Cardiac muscle cell (in vitro differentiated cells and primary cell): ENCODE measurements at places on chromosomes 6 and 20.

DNA sequence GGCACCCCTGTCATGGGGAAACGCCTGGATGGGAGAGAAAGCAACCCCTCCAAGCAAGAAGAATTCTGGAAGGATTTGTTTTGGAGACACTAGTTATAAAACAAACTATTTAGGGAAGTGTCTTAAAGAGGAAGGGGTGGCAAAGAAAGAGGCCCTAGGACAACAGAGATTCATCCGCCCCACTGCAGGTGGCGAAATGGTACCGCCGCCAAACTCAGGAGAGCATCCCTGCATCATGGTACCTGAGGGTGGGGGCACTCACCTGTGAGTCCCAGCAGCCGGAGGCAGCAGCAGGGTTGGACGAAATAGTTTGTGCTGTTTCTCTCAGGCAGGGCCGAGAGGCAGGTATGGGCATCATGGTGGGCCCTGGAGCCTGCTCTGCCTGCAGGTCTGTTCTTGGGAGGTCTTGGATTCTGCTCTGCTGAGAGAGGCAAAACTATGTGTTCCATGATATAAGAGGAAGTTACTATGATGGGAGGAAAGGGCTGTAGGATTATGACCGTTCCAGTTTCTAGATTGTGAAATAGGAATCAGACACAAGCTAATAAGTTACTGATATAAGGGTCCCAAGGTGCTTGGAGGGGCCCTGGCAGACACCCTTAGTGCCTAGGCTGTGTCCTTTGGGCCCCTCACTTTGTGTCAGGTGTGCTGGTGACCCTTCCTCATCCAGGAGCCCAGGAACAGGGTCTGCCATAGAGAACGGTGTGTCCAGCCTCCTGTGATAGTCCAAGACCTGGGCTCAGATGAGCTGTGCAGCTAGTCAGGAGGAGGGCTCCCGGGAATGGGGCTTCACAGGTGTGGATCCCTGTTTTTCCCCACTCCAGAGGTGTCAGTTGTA is 20.4 kb downstream of the SIRPD start:
- DNase-seq = no peak

DNA sequence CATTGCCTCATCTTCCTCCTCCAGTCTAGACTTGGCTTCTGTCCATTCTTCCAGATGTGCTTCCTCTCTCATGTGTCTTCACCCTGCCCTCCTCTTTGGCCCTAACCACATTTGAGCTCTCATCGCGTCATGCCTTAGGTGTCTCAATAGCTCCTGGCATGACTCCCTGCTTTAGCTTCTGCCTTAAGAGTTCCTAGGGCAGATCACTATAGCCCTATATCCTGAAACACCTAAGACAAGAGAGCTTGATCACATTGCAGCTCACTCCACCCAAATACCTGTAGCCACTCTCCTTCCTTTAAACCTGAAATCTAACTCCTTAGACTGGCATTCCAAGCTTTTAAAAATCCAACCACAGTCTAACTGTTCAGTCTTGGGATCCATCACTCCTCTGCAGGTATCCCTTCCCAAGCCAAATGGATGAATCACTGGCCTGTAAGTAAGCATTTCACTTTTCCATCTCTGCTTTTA is 69.0 kb upstream of the STXBP5 start:
- peak; percentile 98 for DNase-seq

- no peak for DNase-seq
Measured at GRCh38 chr20:43899274-43900120, 15.2 kb upstream of the TOX2 start.

DNA sequence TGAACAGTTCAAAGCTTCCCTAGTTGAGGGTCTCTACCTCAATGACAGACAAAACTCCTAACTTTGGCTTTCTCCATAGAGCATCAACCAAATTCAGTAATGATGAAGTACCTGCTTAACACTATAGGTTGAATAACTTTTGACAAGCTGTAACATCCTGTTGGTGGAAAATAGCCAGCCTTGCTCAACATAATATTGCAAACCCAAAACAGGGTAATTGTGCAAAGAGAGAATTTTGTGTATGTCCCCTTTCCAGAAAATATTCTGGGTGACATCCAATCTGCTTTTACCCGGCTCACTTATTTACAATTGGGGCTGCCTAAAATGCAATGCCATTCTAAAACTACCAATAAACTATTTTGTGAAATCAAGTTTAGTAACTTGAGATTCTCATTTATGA is 72.8 kb downstream of the ATXN1 start:
- no peak for DNase-seq

- no peak for DNase-seq
Measured at GRCh38 chr6:125477156-125477555, 175.4 kb upstream of the HDDC2 start.

- no peak for DNase-seq
Measured at GRCh38 chr6:138988469-138988834, 399 bp upstream of the REPS1 start.

DNA sequence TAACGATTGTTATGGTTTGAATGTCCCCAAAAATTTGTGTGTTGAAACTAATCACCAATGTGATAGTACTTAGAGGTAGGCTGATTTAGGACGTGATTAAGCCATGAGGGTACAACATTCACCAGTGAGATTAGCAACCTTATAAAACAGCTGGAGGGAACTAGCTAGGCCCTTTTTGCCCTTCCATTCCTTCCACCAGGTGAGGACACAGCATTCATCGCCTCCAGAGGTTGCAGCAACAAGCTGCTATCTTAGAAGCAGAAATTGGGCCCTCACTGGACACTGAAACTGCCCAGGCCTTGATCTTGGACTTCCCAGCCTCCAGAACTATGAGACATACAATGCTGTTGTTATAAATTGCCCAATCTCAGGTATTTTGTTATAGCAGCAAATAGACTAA is 340.7 kb upstream of the JARID2 start:
- no peak for DNase-seq

GRCh38 chr6:137224799-137225198 is 5.6 kb upstream of the IFNGR1 start:
- DNase-seq = no peak

- no peak for DNase-seq
Measured at GRCh38 chr6:84576029-84576428, 188.4 kb downstream of the TBX18 start.
